ENCODE measurements at places on chromosomes 7 and 10.

GRCh38 chr7:69025249-69025648 lies 573.0 kb upstream of the AUTS2 start:
- no peak for DNase-seq

- DNase-seq: no peak
Observed at GRCh38 chr7:90879924-90880323, 283.8 kb downstream of the CDK14 start.

GRCh38 chr10:123202506-123202905 lies 48.3 kb downstream of the BUB3 start:
- DNase-seq: no peak

- DNase-seq: no peak
Observed at GRCh38 chr7:108308903-108309302, 147.3 kb downstream of the NRCAM start.

DNA sequence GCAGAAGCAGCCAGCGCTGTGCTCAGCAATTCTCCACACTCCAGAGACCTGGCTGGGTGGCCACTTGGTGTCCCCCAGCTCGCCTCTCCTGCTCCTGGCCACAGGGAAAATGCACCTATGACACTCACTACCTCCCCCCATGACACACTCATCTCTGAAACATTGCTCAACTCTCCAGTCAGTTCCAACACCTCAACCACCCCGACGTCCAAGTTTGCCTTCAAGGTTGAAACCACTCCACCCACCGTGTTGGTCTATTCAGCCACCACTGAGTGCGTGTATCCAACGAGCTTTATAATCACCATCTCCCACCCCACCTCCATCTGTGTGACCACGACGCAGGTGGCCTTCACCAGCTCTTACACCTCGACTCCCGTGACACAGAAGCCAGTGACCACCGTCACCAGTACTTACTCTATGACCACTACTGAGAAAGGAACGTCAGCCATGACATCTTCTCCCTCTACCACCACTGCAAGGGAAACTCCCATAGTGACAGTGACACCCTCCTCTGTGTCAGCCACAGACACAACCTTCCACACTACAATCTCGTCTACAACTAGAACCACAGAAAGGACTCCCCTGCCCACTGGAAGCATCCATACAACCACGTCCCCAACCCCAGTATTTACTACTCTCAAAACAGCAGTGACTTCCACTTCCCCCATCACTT lies 2.7 kb downstream of the MUC3A start:
- DNase-seq: no peak

GRCh38 chr10:19918794-19919193 lies 102.6 kb downstream of the PLXDC2 start:
- DNase-seq: no peak
